ENCODE measurements at places on chromosomes 16 and 17. TPM values are rescaled to one million over a fixed set of nuclear protein-coding genes. Genes with fewer than 3 reads are reported as not detected.

SNN gene
- total RNA-seq, result 17.9 TPM

BAIAP3 gene
- not detected for total RNA-seq

RTN4RL1 gene
- total RNA-seq, result 3.1 TPM

PPL gene
- total RNA-seq, result 252 TPM

TOX3 gene
- total RNA-seq, result 0.05 TPM

Measured in airway epithelial cell (primary cell).